ENCODE measurements at places on chromosomes 5 and 9.

DNA sequence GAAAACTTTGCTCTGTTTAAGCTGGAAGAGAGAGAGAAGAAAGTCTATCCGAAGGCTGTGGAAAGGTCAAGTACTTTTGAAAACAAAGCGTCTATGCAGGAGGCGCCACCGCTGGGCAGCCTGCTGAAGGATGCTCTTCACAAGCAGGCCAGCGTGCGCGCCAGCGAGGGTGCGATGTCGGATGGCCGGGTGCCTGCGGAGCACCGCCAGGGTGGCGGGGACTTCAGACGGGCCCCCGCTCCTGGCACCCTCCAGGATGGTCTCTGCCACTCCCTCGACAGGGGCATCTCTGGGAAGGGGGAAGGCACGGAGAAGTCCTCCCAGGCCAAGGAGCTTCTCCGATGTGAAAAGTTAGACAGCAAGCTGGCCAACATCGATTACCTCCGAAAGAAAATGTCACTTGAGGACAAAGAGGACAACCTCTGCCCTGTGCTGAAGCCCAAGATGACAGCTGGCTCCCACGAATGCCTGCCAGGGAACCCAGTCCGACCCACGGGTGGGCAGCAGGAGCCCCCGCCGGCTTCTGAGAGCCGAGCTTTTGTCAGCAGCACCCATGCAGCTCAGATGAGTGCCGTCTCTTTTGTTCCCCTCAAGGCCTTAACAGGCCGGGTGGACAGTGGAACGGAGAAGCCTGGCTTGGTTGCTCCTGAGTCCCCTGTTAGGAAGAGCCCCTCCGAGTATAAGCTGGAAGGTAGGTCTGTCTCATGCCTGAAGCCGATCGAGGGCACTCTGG, 32.6 kb downstream of the CD180 start:
- no peak for DNase-seq

DNA sequence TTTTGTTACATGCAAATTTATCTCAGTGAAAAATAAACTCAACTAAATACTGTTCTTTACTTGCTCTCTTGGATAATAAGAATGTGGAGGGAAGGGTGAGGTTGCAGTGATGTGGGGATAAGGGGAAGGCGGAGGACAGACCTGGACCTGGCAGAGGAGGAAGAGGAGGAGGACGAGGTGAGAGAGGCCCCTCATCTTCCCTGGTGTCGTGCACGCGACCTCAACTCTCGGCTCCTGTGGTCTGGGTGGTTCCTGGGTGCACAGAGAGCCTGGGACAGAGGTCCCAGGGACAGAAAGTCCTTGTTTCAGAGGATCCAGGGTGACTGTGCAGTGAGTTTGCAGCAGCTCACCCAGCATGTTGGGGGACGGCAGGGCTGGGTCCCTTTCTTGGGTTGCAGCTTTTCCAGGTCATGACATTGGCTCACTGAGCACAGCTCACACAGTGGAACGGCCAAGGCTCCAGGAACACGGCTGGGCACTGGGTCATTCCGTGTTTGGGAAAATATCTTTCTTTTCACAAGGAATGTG, 37.7 kb upstream of the LPCAT1 start:
- DNase-seq: no peak

DNA sequence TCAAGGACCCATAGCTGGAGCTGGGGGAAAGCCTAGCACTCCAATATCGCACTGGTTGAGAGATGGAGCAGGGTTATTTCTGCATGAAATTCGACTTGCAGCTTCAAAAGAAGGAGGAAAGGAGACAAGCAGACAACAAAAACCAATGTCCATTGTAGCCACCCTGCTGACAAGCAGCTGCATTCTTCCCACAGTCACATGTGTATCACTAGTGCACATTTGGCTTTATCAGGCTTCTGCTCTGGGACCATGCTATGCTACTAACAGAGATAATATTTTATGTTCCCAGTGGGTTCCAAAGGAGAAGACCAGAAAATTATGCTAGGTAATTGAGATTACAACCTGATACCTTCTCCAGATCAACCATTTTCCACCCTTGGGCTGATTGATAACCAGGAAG, 59.7 kb downstream of the MFAP3 start:
- no peak for DNase-seq

GRCh38 chr5:16866795-16867576, 69.1 kb downstream of the MYO10 start:
- DNase-seq: no peak

DNA sequence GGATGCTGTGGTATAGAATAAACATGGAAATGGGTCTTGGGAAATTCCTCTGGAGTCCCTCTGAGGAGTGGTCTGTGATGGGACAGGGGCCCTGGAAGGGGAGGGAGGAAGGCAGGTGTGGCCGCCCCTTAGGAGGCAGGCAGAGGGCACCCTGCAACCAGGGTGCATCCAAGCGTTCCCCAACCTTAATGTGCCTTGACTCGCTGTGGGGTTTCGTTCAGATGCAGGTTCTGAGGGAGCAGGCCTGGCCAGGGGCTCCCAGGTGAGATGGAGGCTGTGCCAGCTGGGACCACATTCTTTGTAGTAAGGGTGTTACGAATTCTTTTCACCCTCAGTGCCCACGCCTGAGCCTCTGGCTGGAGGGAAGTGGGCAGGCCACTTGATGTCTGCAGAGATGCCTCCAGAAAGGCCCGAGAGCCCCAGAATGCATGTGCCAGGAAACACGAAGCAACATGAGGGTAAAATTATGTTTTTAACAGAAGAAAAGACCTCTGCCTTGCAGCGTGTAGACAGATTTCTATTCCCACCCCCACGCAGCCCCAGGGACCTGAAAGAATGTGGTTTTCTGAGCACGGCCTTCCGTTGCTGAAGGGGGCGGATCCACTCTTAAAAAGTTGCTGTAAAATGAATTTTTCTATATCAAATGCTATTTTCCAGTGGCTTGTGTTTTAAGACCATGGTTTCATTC, 150.4 kb upstream of the IER5L start:
- DNase-seq: no peak

DNA sequence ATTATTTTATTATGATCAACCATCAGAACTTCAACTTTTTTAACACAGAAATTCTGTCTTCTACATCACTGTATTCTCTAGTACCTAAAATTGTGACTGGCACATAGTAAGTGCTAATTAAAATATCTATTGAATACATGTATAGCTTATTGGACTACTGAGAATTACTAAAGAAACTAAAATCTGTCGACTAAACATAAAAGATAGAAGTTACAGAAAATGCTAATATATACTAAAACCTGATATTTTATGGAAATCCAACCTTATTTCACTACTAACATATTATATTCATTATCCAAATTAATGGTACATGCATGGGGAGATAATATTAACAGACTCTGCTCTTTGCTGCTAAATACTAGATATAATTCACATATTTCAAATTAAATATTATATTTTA, 153.6 kb downstream of the DTWD2 start:
- DNase-seq: no peak
